ENCODE measurements at places on chromosomes 2 and 18.

GRCh38 chr2:12821656-12822055 lies 104.9 kb downstream of the TRIB2 start:
- DNase-seq = no peak

DNA sequence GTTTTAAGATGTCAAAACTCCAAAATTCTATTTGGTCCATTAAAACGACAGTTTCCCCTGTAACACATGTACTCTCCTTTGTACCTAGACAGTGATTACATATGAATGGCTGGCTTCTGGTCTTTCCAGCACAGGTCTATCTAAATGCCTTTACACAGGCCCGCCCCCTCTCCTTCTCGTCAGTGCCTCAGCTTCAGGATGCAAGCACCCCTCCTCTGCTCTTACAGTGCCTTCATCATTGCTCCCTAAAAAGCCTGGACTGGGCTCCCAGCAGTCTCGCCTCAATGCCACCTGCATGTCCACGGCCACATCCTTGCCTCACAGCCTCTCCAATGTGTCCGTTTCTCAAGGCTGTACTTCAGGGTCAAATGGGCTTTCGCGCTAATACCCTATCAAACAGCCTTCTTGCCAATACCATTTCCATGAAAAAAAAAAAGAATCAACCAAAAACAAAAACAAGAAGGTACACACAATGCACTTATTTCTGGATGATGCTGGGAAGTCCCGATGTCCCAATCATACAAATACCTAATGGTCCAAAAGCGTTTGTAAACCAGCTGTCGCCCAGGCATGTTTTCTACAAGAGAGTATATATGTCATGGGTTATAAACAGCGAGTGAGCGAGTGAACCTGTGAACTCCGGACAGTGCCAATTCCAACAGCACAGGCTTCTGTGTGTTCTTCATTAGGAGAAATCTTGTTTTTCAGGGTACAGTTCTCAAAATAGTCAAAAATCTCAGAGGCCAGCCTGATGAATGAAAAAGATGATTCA lies 77.2 kb downstream of the EIPR1 start:
- no peak for DNase-seq

DNA sequence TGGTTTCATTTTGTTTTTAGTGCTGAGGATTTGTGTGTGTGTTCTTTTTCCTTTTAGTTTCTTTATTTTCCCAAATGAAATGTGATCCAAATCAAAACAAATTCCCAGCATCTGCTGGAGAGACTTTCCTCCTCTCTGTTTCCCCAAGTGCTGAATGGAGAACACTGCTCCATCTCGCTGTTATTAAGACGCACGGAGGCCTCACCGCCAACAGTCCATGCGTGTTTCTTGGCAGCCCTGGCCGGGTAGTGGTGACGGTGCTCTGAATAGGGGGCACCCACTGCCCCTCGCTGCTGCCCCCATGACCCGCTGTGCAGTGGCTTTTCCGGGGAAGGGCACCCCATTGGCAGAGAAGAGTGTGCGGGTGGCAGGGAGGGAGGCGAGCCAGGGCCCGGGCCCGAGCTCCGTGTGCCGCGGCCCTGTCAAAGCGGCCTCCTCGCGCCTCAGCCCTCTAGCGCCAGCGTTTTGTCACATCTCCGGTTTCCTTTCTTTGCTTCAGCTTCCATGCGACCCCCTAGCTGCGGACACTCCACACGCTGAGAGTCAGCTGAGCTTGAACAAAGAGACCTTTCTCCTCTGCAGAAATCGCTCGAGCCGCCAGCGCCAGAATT lies 473.7 kb upstream of the SALL3 start:
- no peak for DNase-seq

GRCh38 chr2:164792316-164793170 lies 49.1 kb downstream of the COBLL1 start:
- DNase-seq = no peak

DNA sequence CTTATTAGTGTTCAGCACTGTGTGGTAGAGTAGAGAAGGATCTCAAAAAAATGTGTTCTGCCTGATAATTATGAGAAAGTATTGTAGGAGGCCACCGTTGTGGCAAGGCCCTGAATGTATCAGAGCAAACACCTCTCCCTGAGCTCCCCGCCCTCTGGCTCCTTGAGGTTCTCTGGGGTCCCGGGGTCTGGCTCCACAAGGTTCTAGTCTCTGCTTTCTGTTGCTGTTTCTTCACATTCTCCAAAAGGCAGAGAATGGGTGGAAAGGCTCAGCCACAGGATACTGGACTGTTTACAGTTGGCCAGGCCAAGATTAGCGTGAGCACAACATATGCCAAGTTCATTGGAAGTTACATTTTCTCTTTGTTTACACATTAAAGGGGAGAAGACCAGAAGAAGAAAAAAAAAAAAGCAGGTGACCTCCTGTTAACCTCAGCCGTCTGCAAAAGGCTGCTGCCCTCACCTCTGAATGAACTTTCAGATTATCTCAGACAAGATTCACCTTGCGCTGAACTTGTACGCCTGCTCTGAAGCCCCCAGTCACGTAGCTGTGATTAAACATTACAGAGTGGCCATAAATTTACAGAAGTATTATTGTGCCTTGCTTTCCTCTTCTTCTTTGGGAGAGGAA lies 56.6 kb upstream of the CYP26B1 start:
- DNase-seq = no peak

- DNase-seq = no peak
Observed at GRCh38 chr2:10912076-10912731, 470 bp downstream of the KCNF1 start.

GRCh38 chr2:134164306-134164705 lies 89.6 kb upstream of the MGAT5 start:
- DNase-seq = no peak

GRCh38 chr18:76707534-76707933 lies 114.8 kb upstream of the ZNF236 start:
- DNase-seq = no peak

GRCh38 chr2:25184254-25184653 lies 15.9 kb upstream of the POMC start:
- DNase-seq = no peak

DNA sequence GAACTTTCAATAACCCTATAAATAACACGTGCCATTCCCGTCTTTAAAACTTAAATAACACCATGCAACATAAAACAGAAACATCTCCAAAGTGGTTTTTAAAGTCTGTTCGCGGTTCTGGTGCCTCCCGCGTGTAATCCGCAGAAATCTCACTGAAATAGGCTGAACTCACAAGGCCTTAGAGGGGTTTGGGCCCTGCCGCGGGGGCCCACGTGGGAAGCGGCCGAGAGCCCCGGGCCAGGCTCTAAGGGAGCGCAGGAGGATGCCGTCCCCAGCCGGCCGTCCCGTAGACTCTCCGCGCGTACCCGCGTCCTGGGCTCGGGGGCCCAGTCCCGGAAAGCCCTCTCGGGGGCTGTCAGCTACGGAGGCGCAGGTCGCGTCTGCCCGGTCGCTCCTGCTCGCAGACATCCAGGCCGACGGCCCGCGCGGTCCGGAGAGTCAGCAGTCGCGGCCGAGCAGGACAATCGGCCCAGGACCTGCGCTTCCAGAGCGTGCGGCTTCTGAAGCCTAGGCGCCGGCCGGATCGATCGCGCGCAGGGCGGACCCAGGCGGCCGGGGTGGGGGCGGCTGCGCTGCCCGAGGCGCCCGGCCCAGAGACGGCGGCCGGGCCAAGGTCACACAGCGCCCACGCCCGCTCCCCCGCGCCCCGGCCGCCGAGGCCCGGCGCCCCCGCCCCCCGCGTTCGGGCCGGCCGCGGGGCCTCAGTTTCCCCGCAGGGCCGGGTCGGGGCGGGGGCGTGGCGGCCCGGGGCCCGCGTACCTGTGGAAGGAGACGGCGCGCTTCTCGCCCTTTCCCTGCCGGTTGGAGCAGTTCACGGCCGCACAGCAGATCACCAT lies 558 bp downstream of the THAP4 start:
- peak; percentile 7 for DNase-seq

DNA sequence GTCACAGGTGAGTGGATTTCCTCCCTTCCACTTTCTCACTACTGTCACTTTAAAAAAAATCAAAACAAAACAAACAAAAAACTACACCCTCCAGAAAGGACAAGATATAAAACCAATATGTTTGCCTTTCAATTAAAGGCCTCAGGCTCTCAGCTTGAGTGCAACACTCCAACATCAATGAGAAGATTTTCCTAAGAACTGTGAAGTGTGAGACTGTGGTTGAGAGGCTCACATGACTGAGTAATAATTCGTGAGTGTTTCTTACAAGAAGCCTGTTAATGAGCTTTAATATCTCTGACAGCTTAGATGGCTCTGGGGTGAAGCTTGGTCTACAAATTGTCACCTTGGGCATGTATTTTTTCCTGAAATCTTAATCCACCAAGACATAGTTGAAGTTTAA lies 216.1 kb downstream of the ETAA1 start:
- DNase-seq = no peak

GRCh38 chr2:191889931-191890330 lies 43.0 kb upstream of the CAVIN2 start:
- no peak for DNase-seq

DNA sequence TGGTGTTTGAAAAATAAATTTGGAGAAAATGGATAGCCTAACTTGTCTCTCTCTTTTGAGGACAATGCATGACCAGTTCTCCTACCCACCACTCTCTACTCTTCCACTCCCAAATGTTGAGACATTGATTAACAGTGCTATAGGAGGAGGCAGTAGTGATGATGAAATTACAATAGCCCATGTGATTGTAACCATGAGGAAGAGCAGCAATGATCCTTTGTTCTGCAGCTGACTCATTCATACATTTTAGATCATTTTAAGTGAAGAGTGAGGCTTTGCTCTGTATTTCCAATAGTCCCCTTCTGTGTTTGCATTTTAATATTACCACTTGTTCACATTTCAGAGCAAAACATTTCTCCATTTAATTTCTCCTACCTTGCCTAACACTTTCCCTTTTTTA lies 592.3 kb downstream of the THSD7B start:
- no peak for DNase-seq

DNA sequence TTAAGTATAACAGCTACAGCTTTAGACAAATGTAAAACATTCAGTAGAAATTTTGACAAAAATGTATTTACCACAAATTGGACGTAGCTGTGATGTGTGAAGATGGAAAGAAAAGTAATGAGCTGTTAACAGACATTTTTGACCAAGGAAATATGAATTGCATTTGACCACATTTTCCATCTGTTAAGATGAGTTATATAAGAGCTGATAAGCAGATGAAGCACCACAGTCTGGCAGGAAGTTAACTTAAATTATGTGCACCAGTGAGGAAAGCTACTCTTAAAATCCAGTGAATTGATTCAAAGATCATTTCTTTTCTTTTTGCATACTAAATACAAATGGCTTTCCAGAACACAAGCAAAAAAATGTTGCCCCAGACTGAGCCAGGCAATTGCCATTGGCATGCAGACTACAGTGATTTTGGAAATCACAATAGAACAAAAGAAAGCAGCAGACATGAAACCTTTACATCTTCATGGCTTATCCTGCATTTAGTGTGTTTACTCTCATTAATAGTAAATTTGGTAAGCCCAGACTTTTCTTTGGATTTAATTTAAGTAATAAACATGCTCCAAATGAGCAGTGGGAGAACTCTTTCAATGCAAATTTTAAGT lies 493.7 kb downstream of the TMX3 start:
- DNase-seq = no peak

- no peak for DNase-seq
Observed at GRCh38 chr2:100957996-100958653, 44.0 kb upstream of the RPL31 start.

- DNase-seq = no peak
Observed at GRCh38 chr18:23316988-23317387, 136.1 kb upstream of the RIOK3 start.

- no peak for DNase-seq
Observed at GRCh38 chr2:170953941-170954340, 24.9 kb downstream of the GORASP2 start.

GRCh38 chr2:136874258-136874657 lies 108.9 kb downstream of the THSD7B start:
- DNase-seq = no peak

DNA sequence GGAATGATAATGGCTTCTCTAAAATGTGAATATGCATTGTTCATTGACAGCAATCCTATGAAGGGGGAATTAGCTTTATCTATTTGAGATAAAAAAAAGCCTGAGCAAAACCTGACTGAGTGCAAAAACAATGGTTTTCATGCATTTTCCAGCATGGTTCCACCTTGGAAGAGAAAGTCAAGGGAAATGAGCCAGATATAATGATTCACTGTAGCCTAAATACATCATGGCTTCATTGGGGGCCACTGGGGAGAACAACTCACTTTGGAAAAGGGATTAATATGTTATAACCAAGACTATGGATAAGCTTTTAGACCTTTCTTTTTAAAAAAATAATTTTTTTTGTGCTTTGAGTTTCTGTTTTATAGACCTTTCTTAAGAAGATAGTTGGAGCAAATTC lies 679.7 kb downstream of the NYAP2 start:
- DNase-seq = no peak

DNA sequence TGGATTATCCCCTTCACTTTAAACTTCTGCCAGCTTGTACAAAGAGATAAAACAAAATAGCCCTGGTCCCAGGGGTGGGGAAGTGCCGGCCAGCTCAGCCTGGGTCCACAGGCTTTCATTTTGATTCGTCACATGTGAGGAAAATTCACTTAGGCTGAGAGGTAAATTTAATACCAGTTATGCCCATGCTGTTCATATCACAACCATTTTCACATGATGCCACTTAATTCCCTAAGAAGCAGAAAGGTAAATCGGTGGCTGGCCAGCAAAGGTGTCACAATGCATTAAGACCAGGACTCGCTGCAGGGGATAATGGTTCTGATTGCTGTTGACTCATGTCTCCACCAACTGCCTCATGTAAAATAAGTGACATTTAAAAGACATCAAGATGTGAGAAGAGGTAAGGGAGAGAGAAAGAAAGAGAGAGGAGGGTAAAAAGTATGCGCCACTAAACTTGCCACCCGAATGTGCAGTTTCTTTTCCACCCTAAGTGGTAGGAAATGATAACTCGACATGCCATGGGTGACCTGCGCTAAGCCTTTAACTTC lies 261.0 kb upstream of the SIX3 start:
- no peak for DNase-seq

GRCh38 chr18:986051-986450 lies 81.4 kb downstream of the ADCYAP1 start:
- DNase-seq = no peak

- DNase-seq = no peak
Observed at GRCh38 chr2:240792629-240793312, 27.2 kb downstream of the KIF1A start.

- no peak for DNase-seq
Observed at GRCh38 chr18:2894131-2894840, 47.5 kb downstream of the EMILIN2 start.

DNA sequence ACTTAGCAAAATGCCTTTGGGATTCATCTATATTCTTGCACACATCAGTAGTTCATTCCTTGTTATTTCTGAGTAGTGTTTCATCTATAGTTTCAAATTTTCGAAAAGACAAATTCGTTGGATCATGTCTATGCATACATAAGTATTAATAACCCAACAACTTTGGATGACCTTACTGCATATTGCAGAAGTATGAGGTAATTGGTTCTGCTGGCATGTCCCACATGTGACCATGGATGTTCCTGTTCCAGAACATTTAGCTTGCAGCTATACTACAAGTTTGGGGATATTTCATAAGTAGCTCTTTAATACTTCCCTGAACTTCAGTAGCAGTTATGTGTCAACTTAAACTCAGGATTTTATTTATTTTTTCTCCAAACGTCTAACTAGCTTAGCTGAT lies 44.9 kb downstream of the APLF start:
- DNase-seq = no peak

- DNase-seq = no peak
Observed at GRCh38 chr2:1458432-1458831, 45.2 kb downstream of the TPO start.
